ENCODE measurements at places on chromosomes 11 and 22.
A peak's percentile ranks its signal among the peaks of the same experiment; 100 is the strongest.

GRCh38 chr22:43262990-43263644 lies 76.2 kb upstream of the TTLL12 start:
- peak; percentile 71 for DNase-seq

- peak; percentile 63 for DNase-seq
These were observed 59.6 kb upstream of the PAX6 start for GRCh38 chr11:31870609-31871309.

DNA sequence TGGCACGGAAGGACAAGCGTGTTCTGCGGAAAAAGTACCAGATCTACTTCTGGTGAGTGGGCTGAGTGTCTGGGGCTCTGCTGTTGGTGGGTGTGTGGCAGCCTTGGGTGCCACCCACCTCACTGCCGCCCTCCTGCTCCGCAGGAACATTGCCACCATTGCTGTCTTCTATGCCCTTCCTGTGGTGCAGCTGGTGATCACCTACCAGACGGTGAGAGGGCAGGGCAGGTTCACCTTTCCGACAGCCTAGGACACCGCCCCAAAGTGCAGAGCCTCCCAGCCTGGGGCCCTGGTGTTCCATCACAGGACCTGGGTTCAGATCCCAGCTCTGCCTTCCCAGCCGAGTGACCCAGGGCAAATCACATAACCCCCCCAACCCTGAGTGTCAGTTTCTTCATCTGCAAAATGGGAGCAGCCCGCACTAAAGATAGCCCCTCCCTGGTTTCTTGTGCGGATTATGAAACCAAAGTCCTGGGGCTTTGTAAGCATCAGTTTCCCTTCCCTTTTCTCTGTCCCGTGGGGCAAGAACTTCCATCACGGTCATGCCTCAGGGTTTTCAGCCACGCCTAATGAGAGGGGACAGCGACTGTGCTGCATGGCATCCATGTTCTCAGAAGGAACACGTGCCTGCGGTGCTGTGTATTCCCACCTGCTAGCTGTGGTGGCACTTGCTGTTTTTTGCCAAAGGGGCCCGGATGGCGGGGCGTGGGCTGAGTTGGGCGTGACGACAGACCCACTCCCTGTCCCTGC lies 9.8 kb upstream of the TAGLN start:
- DNase-seq: no peak

GRCh38 chr11:3175194-3175593 lies 10.1 kb upstream of the OSBPL5 start:
- DNase-seq: no peak

GRCh38 chr22:11616811-11617210 lies 3911.2 kb upstream of the OR11H1 start:
- no peak for DNase-seq

Data from hematopoietic multipotent progenitor cell treated with erythropoietin and hydrocortisone succinate and interleukin-3 and kit ligand, for 6 days (in vitro differentiated cells).